ENCODE measurements at places on chromosomes 16 and 17. TPM values are rescaled to one million over a fixed set of nuclear protein-coding genes. Genes with fewer than 3 reads are reported as not detected.

GRCh38 chr16:28569021-28569420 is 15.3 kb downstream of the SGF29 start:
- H3K4me1 ChIP-seq = no peaks in the 10 kb centered on the region
- no peaks in the 10 kb centered on the region for H3K27me3 ChIP-seq
- DNase-seq = no peak
- H3K4me3 ChIP-seq = no peak overlapping the region

DNA sequence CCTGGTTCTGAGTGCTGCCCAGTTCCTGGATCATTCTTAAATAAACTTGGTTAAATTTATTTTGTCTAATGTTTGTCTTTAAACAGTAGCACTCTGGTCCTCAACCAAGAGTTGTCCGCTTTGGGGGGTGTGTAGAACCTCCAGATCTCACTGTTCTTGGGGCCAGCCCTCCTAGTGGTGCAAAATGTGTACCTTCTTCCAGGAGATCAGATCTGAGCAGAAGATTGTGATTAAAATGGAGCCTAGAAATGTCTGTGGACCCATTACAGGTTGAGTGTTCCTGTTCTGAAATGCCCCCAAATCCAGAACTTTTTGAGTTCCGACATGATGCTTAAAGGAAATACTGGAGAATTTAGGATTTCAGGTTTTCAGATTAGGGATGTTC is 46.0 kb upstream of the CLEC18A start:
- no peaks in the 10 kb centered on the region for H3K4me1 ChIP-seq
- no peak overlapping the region for H3K27ac ChIP-seq
- no peak for DNase-seq
- H3K27me3 ChIP-seq = no peaks in the 10 kb centered on the region

- H3K4me3 ChIP-seq = no peak overlapping the region
- DNase-seq = peak; percentile 86
- H3K27ac ChIP-seq = peak overlapping the region; percentile 81
- no peaks in the 10 kb centered on the region for H3K27me3 ChIP-seq
- H3K4me1 ChIP-seq = peaks cover 13% of the 10 kb centered on the region
- H3K36me3 ChIP-seq = no peaks in the 10 kb centered on the region
Measured at GRCh38 chr17:17710728-17711541, 29.7 kb downstream of the RAI1 start.

GRCh38 chr17:69724238-69724637 is 309.7 kb downstream of the MAP2K6 start:
- H3K27me3 ChIP-seq = no peaks in the 10 kb centered on the region
- H3K36me3 ChIP-seq = no peaks in the 10 kb centered on the region
- no peak overlapping the region for H3K4me3 ChIP-seq
- H3K4me1 ChIP-seq = no peaks in the 10 kb centered on the region
- no peak for DNase-seq
- H3K27ac ChIP-seq = no peak overlapping the region

DNA sequence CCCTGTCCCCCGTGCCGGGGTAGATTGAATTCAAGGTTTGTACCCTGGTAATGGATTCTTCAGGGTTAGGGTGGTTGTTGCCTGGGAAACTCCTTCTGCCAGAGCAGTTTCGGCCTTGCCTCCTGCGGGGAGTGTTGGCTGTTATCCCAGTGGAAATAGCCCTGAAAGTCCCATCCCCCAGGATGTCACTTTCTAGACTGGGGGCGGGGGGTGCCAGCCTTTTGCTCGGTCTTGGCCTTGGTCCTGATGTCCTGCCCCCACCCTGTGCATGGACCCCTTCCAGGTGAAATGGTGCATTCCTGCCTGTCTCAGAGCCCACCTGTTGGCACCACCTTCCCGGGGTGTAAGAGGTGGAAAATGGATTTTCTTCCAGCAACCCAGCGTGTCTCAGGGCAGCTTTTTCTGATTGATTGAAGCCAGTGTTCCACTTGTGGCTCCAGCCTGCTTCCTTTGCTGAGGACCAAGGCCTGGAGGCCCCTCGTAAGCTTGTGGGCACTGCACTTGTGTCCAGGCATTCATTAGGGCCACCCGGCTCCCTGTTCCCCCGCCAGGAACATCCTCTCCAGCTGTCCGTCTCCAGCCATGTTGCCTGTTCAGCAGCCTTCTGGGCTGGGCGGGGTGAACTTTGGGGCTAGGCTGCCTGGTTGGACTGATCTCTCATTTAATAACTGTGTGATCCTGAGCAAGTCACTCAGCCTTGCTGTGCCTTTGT is 25.6 kb downstream of the MGAT5B start:
- H3K4me3 ChIP-seq = no peak overlapping the region
- no peak for DNase-seq
- no peaks in the 10 kb centered on the region for H3K36me3 ChIP-seq
- H3K27ac ChIP-seq = no peak overlapping the region

DNA sequence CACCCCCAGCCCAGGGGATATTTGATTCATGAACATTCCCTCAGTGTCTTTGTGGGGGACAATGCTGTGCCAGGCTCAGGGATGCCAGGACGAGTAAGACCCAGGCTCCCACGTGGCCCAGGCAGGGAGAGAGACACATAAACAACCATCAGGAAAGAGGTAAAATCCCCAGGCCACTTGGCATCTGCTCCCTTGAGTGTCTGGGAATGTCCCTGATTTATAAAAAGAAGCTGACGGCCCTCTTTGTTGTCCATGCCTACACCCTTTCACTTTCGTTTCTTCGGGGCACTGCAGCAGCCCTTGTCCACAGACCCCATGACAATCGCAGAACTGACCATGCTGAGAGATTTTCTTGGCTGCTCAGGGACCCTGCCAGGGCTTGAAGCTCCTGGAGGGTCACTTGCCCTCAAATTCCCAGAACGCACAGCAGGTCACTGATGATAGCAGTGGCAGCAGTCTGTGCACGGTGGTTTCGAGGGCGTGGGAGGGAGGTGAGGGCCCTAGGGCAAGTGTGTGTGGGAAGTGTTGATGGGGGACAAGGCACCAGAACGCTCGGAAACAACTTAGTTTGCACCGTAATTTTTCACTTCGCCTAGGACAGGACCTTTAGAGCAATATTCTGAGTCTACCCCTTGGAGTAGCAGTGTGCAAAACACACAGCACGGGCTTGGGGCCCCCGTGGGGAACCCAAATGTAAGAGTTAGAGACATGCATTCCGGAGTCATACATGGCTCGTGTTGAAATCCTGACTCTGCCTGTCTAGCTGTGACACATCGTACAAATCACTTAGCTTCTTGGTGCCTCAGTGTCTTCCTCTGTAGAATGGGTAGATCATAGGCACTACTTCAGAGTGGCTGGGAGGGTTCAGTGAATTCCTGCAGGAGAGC is 4.7 kb downstream of the NOD2 start:
- no peak overlapping the region for H3K4me3 ChIP-seq
- peak overlapping the region; percentile 26 for H3K27ac ChIP-seq
- no peak for DNase-seq
- H3K4me1 ChIP-seq = no peaks in the 10 kb centered on the region

DNA sequence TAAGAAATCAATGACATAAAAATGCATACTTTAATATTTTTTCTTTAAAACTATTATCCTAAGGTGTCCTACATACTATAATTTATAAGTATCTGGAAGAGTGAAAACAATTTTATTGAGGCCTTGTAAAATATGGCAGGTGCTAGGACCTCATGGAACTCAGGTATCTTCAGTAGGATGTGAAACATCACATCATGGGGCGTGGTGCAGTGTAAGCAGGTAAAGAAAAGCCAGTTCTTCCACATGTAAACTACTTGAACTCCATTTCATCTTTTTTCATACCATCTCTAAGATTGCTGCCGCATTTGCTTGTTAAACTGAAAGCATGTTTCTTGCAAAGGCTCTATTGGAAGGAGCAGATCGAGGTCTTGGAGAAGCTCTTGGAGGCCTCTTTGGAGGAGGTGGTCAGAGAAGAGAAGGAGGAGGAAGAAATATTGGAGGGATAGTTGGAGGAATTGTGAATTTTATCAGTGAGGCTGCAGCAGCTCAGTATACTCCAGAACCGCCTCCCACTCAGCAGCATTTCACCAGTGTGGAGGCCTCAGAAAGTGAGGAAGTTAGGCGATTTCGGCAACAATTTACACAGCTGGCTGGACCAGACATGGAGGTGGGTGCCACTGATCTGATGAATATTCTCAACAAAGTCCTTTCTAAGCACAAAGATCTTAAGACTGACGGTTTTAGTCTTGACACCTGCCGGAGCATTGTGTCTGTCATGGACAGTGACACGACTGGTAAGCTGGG is at the start of gene CAPNS2:
TSS of gene CAPNS2 (plus strand) at position 253 of the 744 bp plus-strand sequence. CDS start at position 326, 73 bp downstream.
- no peaks in the 10 kb centered on the region for H3K27me3 ChIP-seq
- no peaks in the 10 kb centered on the region for H3K4me1 ChIP-seq
- no peak within 1 kb of the TSS for H3K4me3 ChIP-seq

GRCh38 chr16:1915732-1916639 is 2.2 kb downstream of the HS3ST6 start:
- no peak overlapping the region for H3K27ac ChIP-seq
- H3K27me3 ChIP-seq = peaks cover 5% of the 10 kb centered on the region
- H3K4me1 ChIP-seq = peaks cover 10% of the 10 kb centered on the region
- no peaks in the 10 kb centered on the region for H3K36me3 ChIP-seq
- no peak for DNase-seq
- H3K4me3 ChIP-seq = no peak overlapping the region

- no peak for DNase-seq
- no peaks in the 10 kb centered on the region for H3K4me1 ChIP-seq
- no peak overlapping the region for H3K27ac ChIP-seq
- no peak overlapping the region for H3K4me3 ChIP-seq
- H3K27me3 ChIP-seq = no peaks in the 10 kb centered on the region
Measured at GRCh38 chr16:65537336-65537735, 415.5 kb upstream of the CDH11 start.

DNA sequence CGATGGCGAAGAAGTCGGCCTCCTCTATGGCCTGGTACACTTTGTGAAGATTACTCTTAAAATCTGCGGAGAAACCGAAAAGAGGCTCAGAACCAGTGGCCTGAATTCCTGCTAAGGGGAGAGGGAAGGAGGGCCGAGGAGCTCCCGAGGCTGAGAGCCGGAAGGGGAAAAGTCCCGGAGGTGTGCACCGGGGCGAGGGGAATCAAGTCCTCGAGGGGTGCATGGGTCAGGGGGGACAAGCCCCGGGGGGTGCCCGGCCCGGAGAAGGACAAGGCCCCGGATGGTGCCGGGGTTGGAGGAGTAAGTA is 495 bp downstream of the PARN start:
- DNase-seq = no peak
- H3K27me3 ChIP-seq = no peaks in the 10 kb centered on the region
- peak overlapping the region; percentile 90 for H3K4me3 ChIP-seq

DNA sequence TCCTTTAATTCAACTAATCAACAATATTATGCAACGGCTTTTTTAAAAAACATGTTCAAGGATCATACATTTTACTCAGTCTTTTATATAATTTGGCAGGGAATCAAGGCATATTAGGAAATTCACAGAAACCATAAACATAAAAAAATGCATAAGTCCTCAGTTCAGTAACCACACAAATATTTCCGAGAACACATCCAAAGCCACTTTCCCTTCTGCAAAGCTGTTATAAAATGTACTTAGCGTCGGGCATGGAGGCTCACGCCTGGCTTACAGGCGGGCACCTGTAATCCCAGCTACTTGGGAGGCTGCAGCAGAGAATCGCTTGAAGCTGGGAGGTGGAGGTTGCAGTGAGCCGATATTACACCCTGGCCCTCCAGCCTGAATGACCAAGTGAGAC is 9.7 kb upstream of the ZC3H7A start:
- no peaks in the 10 kb centered on the region for H3K36me3 ChIP-seq
- H3K4me1 ChIP-seq = no peaks in the 10 kb centered on the region
- no peak overlapping the region for H3K4me3 ChIP-seq
- H3K27me3 ChIP-seq = no peaks in the 10 kb centered on the region
- no peak overlapping the region for H3K27ac ChIP-seq
- no peak for DNase-seq

DNA sequence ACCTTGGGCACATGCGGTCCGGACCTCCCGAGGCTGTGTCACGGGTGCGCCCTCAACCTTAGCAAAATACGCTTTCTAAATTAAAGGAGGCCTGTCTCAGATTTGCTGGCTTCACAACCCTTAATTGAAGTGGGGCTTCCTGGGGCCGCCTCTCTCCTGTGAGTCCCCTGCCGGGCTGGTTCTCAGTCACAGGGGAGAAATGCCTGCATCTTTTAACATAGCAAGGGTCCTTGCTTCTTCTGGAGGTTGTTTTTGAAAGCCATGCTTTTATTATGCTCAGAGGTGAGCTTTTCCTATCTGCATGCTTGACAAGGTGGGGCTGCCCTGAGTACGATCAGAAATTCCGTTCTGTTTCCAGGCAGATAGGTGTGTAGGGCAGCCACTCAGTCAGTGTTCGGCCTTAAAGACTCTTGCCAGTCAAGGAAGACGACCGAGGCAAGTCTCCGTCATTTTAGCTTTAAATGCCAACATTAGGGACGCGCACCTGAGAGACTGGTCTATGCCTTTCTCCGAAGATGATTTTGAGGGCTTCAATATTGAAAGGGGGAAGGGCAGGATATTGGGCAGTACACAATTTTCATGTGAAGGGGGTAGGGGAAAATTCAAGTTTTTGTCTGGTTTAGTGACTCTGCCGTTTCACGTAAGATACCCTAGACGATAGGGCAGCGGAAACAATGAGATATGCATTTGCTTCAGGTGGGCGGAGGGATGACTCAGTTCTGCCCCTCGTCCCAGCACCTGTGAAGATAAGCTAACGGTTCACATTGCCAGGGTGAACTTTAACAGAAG is 5.5 kb upstream of the SLC7A5 start:
- H3K4me3 ChIP-seq = no peak overlapping the region
- no peak overlapping the region for H3K27ac ChIP-seq
- no peaks in the 10 kb centered on the region for H3K4me1 ChIP-seq
- H3K36me3 ChIP-seq = no peaks in the 10 kb centered on the region
- DNase-seq = no peak
- no peaks in the 10 kb centered on the region for H3K27me3 ChIP-seq

- H3K4me1 ChIP-seq = peaks cover 7% of the 10 kb centered on the region
- no peak overlapping the region for H3K27ac ChIP-seq
- H3K27me3 ChIP-seq = no peaks in the 10 kb centered on the region
- H3K36me3 ChIP-seq = no peaks in the 10 kb centered on the region
- no peak for DNase-seq
- no peak overlapping the region for H3K4me3 ChIP-seq
Measured at GRCh38 chr16:74558873-74559272, 48.0 kb downstream of the GLG1 start.

DNA sequence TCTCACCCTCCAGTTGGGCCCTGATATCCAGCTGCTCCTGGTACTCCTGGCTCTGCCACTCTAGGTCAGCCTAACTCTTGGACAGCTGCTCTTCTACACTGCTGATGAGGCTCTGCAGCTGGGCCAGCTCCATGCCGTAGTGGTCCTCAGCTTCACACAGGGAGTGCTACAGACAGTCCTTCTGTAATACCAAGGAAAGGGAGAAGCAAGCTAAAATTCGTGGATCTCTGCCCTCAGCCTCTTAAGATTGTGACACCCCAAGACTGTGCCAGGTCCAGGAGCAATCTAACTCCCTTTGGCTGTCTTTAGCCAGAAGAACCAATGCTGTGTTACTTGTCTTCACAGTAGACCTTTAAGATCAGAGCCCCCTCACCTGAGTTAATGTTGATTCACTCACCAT is 7.7 kb upstream of the KRT38 start:
- DNase-seq = no peak
- no peaks in the 10 kb centered on the region for H3K4me1 ChIP-seq
- H3K27me3 ChIP-seq = no peaks in the 10 kb centered on the region
- no peak overlapping the region for H3K4me3 ChIP-seq
- H3K36me3 ChIP-seq = no peaks in the 10 kb centered on the region
- no peak overlapping the region for H3K27ac ChIP-seq

HSD11B2 gene
- total RNA-seq = 5.9 TPM

TENT4B gene
- 7.2 TPM for total RNA-seq

SALL1 gene
- total RNA-seq = 0.55 TPM

NTN1 gene
- total RNA-seq = 3.3 TPM

SYT17 gene
- 2.3 TPM for total RNA-seq

KRTAP4-5 gene
- total RNA-seq = not detected

C17orf50 gene
- 0.17 TPM for total RNA-seq
